ENCODE measurements at places on chromosomes 2 and 18.

- no peak for DNase-seq
Observed at GRCh38 chr2:202084265-202084664, 11.2 kb downstream of the KIAA2012 start.

DNA sequence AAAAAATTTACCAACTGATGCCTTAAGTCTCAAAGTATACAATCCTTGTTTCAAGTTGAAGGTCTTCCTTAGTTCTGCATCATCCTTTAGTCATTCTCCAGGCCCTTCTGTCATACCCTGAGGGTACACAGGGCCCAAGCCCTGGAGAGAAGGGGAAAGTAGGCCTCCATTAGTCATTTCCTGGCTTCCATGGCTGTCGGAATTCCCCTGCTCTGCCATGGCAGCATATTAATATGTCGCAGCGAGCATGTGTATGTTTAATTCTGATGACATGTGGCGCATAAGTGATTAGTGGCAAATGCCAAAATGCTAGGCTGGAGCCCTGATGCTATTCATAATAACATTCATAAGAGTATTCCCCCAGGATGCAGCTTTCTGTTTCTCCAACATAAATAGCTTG is 22.1 kb downstream of the GPR39 start:
- no peak for DNase-seq

DNA sequence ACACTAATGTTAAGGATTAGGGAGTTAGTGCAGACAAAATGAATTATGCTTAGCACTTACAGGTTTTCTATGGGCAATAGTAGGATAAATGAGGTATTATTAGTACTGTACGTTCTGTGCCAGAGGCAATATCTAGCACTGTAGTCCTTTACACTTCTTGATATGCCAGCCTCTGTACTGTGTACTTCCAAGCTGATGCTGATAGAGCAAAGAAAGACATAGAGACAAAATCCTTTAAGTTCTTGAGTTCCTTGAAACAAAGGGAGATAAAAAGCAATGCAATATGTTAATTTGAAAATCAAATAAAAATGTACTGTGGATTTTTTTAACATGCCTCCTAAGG is 1234.0 kb upstream of the NXPH2 start:
- DNase-seq, result no peak

DNA sequence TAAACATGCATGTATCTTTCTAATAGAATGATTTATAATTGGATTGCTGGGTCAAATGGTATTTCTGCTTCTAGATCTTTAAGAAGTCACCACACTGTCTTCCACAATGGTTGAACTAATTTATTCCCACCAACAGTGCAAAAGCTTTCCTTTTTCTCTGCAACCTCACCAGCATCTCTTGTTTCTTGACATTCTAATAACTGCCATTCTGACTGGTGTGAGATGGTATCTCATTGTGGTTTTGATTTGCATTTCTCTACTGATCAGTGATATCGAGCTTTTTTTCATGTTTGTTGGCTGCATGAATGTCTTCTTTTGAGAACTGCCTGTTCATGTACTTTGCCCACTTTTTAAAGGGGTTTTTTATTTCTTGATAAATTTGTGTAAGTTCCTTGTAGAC is 182.5 kb downstream of the ANKRD44 start:
- DNase-seq, result no peak

- DNase-seq, result no peak
Observed at GRCh38 chr2:72036173-72036545, 111.5 kb downstream of the CYP26B1 start.

GRCh38 chr2:135096665-135097446 is 44.8 kb downstream of the RAB3GAP1 start:
- no peak for DNase-seq

GRCh38 chr2:15976354-15976753 is 36.0 kb downstream of the MYCN start:
- no peak for DNase-seq

GRCh38 chr18:23556145-23556780 is 30.0 kb downstream of the NPC1 start:
- DNase-seq, result no peak

GRCh38 chr2:118584877-118585276 is 262.6 kb downstream of the EN1 start:
- DNase-seq, result no peak

DNA sequence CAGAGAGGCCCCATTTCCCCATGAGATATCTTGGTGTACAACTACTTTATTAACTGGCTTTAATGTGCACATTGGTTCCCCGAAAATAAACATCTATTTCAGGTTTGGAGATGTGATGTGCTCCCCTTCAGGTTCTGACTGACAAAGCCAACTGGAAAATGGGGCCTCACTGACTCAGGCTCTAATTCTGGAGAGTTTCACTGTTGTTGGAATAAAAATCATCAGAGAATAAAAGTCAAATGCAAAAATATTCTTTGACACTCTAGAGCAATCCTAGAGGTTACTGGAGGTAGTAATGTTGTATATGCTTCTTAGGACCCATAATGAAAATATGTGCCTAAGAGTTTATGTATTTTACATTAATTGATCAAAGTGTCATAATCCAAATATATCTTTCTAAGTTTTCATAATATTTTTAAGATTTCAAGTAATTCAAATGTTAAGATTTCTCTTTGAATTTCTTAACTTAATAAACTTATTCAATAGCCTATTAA is 189.9 kb upstream of the COL3A1 start:
- no peak for DNase-seq

GRCh38 chr2:126658905-126659561 is 3.1 kb downstream of the GYPC start:
- DNase-seq, result no peak

DNA sequence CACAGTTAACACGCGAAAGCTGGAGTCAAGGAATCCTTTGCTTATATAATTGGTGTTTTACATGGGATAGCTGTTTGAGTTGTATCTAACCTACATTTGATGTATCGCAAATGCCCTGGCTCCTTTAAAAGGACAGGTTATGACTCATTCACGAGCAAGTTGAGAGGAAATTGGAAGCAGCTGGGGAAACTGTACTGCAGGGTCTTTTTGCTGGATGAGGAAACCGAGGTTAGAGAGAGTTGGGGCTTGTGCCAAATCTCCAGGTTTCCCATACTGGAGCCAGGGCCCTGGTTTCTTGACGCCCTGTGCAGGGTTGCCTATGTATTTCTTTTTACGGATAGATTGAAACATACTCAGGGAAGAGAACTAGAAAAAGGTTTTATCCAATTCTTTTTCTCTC is 60.0 kb upstream of the SPTBN1 start:
- no peak for DNase-seq

DNA sequence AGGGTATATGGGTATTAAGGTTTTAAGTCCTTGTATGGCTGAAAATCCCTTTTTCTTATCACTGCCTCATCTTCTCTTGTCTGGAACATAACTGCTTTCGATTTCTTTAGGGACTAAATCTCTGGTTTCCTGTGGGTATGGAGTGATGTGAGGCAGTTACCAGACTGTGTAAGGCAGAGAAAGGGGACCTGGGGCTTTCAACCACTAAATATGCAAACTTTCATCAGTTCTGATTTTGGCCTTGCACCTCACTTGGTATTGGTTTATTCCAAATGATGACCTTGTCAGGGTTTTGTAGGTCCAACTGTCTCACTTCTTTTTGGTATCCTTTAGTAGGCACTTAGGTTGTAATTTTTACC is 9.3 kb downstream of the MAP4K4 start:
- DNase-seq, result no peak

GRCh38 chr18:62850619-62851306 is 135.4 kb downstream of the PHLPP1 start:
- DNase-seq, result no peak

GRCh38 chr2:62383846-62384245 is 122.1 kb downstream of the TMEM17 start:
- DNase-seq, result no peak

- no peak for DNase-seq
Observed at GRCh38 chr2:241011751-241012510, 13.5 kb downstream of the SNED1 start.

DNA sequence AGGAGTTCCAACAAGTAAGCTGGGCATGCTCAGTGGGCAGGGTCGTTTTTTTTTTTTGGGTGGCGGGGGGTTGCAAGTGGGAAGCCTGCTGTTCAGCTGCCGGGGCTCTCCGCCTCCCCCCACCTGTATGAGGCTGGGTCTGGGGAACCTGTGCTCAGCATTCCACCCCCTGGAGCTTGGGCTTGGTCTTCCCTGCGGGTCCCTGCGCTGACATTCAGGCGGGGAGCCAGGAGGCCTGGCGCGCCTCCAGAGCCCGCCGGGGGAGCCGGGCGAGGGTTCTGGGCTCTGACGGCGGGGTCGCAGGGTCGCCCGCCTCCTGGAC is 822 bp upstream of the GPD2 start:
- no peak for DNase-seq

DNA sequence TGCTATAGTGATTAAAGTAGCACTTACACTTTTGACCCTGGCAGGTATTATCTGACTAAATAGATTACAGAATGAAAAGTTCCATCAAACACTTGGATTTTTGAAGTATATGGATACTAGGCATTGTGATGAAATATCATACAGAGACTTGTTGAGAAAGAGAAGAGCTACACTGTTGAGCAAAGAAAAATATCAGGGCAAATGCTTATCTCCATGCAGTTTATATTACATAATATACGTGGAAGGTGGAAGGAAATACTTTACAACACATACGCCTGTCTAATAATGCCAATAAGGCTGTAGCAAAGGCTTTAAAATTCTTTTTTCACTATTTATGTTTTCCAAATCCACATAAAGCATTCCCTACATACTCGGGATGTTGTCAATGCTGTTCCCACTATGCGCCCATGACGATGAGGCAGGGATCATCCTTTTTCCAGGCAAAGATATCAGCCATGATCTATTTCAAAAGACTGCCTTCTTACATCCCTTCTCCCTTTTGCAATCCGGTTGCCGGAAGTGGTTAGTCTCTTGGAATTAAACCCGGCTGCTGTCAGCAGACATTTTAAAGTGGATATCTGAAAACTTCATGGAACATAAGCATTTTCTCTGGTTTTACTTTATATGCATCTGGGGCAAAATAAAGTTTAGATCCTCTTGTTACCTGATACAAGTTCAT is 92.6 kb upstream of the ITGA4 start:
- no peak for DNase-seq

- DNase-seq, result no peak
Observed at GRCh38 chr2:136665736-136666135, 99.6 kb upstream of the THSD7B start.

GRCh38 chr18:2180586-2180985 is 390.7 kb downstream of the METTL4 start:
- DNase-seq, result no peak

- no peak for DNase-seq
Observed at GRCh38 chr2:37614061-37614738, 57.2 kb downstream of the CDC42EP3 start.

DNA sequence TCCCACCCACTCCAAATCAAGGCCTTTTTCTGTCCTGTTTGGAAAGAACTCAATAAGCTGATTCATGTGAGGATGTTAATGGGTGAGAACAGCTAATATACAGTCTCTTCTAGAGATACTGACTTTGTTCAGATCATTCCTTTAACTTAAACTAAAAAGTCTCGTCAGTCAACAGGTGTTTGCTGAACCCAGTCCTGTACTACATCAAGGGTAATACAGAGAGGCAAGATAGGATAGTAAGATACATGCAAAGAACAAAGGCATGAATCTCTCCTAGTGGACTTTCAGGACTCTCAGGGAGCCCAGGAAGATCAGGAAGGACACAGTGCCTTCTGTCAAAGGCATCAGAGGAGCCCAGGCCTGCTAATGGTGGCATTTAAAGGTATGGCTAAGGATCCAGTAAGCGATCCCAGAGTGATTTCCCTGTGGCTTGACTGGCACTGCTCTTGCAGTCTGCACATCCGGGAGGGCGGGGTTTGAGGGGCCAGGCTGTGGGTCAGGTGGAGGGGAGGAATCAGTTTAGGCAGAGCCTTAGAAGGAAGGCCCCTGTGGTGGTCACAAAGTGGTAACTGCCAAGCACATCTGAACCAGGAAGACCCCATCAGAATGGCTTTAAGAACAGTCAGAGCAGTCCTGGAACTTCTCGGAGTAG is 54.0 kb downstream of the EPAS1 start:
- no peak for DNase-seq

DNA sequence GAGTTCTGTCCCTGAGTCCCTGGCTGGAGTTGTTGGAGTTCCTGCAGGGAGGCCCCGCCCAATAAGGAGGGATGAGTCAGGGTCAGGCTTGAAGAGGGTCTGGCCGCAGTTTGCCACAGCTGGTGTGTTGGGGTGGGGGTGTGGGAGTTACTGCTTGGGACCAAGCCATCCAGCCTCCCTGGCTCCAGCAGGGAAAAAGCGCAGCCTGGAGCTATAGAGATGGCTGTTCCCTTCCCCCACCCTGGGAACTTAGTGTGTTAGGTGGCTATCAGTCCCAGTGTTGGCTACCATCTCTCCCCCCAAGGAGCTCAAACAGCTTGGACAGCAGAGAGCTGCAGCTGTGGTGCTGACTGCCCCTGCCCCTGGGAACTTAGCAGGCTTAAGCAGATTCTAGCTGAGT is 13.2 kb upstream of the TANK start:
- no peak for DNase-seq

DNA sequence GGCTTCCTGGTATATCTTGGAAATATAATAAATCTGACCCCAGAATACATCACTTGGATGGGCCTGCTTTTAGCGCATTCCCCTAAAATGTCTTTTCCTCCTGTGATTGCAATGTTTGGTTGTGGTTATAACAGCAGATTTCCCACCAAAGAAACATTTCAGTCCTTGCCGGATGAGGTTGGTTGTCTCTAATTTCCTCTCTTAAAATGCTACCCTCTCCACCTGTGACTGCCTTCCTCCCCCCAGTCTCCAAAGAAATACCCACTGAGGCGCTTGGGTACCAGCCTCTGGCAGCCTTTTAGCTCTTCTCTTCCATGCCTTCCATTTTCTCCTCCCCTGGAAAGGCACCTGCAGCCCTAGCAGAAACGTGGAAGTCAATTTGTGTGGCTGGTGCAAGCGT is 102.1 kb upstream of the SIX3 start:
- DNase-seq, result no peak

- DNase-seq, result no peak
Observed at GRCh38 chr2:236776695-236777251, 207.1 kb downstream of the ACKR3 start.

- DNase-seq, result no peak
Observed at GRCh38 chr2:120955427-120955826, 219.8 kb downstream of the GLI2 start.

GRCh38 chr2:9592699-9593098 is 37.1 kb upstream of the ADAM17 start:
- DNase-seq, result no peak

DNA sequence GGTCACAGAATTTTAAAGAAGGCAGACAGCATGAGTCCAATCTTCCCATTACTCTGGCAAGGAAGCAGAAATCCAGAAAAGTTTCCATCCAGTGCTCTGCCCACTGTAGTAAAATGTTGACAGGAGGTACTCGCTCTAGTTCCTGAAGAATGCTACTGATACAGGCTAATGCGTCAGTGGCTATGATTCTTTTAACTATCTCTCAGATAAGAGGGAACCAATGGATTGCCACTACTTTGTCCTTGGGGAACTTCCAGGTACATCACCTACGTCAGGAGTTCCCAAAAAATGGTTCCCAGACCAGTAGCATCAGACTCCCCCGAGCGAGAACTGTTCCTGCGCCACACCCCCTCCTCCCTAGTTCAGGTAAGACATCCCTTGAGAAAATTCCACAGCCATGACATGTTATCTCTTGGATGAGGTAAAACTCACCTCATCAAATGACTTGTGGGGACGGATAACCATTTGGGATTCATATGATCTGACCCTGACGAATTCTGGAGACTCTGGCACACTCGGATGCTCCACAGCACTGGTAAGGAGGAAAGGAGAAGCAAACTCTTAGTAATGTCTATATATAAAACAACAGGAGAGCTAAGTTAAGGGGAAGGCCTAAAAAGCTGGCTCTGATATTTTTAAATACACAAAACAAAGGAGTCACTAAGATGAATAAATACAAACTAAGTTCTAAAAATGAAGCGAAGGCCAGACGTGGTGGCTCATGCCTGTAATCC is 16.5 kb downstream of the STARD7 start:
- DNase-seq, result no peak
